Effector CD4-positive, alpha-beta T cell (primary cell): ENCODE measurements at places on chromosomes 4 and X.

DNA sequence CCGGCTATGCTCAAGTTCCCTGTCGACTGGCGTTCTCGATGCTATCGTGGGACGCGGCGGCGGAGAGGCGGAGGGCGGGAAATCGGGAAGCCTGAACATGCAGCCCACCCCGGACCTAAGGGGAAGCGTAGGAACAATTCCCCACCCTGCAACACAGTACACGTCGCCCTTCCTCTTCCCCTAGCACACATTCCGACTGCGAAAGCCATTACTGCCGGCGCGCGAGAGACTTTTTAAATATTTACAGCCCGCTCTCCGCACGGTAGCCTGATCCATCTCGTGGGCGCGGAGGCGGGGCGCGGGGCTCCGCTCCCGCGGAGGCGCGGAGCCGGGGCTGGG lies 48.1 kb upstream of the BCOR start:
- no peak for DNase-seq

GRCh38 chr4:67131224-67131623 lies 414.1 kb downstream of the CENPC start:
- DNase-seq = no peak

GRCh38 chrX:26409636-26410035 lies 193.7 kb downstream of the MAGEB5 start:
- no peak for DNase-seq

DNA sequence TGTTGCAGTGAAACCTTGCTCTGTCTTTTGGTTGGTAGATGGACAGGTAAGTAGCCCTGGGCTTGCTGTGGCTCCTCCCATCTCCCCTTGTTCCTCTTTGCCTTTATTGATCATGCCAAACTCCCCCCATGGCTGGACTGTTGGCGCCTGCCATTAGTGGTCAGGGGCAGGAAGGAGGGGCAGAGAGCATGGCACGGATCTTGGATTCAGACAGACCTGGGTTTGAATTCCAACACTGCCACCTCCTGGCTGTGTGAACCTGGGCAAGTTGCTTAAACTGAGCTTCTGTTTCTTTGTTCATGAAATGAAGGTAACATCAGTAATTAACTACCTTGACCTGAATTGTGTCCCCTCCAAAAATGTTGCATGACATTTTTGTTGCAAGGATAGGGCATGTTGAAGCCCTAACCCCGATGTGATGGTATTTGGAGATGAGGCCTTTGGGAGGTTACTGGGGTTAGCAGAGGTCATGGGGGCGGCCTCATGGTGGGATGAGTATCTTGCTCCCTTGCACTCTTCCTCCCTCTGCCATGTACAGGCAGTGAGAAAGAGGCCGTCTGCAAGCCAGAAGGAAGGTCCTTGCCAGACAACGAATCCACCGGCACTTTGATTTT lies 6.0 kb downstream of the SLC2A9 start:
- no peak for DNase-seq

DNA sequence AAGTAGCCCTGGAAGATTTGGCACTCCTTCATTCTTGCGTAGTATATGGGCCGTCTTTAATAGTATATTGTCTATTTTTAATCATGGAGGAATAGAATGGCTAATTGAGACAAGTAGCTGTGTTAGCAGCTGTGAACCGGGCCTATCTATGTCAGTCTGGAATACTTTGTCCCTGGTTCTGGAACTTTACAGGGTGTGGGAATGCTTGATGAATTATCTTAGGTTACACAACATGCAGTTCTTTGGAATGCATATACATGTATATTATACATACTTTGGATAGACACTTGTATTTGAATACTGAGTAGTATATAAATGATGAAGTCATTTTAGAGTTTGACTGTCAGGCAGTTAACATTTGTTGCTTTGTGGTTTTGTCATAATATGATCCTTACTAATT lies 37.4 kb downstream of the PDLIM5 start:
- no peak for DNase-seq

DNA sequence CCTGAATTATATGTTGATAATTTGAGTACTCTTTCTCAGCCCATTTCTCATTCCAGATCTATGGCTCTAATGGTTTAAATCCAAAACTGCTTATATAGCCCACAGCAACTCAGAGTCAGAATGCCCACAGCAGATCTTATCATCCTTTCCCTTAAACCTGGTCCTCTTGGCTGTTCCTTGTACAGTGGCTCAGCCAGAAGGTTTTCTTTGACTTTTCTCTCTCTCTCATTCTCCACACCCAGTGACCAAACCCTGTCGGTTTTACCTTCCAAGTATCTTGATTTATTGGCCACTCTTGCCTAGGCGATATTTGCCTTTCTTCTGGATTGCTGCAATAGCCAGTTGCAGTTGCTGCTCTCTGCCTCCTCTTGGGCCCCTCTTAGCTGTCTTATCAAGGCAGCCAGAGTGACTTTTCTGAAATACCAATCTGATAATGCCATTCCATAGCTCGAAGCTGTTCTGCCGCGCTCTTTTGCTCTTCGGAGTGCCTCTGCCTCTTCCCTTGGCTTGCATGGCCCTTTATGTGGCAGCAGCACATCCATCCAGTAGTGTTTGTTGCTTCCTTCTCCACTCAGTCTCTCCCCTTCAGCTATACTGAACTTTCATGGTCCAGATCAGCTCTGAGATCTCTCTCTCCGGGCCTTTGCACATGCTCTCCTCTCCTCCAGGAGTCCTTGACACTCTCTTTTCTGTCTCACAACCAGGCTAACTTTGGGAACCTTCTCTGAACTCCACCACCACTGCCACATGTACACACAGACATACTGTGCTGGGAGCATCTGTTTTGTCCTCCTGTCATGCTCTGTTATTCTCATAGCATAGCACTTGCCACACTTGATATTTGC lies 11.8 kb downstream of the GAB1 start:
- no peak for DNase-seq

DNA sequence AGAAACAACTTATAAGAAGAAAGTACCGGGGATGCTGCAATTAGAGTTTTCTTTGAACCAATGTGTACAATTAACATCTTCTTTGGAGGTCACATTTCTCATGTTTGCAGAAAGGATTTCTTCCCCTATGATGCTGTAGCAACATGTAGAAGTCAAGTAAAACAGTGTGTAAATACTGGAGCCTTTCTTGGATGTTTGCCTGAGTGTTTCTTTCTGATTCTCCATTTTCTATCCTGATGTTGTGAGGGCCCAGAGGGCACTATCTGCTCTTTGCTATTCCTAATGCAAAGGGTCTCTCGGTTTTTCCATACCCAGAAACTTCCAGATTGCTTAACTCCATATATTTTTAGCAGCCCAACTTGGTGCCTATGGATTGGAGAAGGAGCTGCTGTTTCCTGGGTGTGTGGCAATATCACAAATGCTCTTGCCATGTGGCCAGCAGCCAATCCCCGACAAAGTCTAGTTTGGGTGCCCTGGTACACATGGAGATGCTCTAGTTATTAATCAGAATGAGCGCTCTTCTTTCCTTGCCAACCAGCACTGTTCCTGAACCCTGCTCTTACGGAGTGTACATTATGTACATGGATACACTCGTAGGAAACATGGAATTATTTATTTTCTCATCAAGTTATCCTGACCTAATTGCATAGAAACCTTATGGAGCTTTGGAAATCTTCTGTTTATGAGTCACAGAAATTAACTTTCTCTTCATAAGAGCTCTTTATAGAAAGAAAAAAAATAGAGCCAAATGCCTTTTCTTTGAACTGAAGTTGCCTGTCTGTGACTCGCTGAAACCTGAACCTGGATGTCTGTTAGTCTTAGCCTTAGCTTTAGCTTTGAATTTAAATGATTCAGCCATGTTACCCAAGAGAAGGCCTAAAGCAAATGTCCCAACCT lies 67.0 kb upstream of the GPC4 start:
- DNase-seq = no peak

GRCh38 chrX:101377547-101377946 lies 8.4 kb downstream of the BTK start:
- no peak for DNase-seq

GRCh38 chrX:46226422-46226821 lies 318.8 kb downstream of the ZNF674 start:
- DNase-seq = no peak

- DNase-seq = peak; percentile 20
Observed at GRCh38 chr4:47913861-47914219, 543 bp downstream of the NFXL1 start.

DNA sequence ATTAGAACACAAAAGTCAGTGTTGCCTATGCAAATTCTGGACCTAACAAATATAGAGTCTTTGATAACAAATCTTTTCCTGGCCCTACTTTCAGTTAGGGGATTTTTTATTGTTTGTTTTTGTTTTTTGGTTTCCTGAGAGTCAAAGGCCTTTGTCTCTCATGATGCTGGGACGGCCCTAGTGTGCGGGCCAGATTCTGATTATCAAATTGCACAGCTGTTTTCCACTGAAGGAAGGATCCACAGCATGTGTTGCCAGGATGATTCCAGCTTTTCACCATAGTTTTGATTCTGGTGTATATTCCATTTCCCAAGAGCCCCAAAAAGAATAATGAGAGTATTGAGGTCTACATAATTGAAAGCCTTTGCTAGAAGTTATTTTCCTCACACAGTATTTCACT lies 248.2 kb downstream of the CAMK2D start:
- DNase-seq = no peak

- no peak for DNase-seq
Observed at GRCh38 chrX:51608766-51609165, 9.9 kb downstream of the CENPVL3 start.

DNA sequence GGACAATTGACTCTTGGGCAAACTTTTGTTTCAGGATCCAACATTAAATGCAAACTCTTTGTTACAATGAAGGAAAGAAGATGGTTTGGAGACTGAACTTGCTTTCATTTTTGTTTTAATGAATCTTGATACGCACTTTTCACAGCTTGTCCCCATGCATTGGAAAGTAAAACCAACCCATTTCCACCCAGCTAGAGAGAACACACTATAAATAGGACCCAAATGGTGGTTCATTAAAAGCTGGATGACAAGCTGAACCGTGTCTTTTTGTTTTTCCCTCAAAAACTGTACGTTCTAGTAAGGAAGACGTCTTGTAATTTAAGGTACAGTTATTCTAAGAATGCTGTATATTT lies 95.3 kb upstream of the EGFL6 start:
- DNase-seq = no peak

GRCh38 chr4:163414275-163414674 lies 59.3 kb downstream of the TKTL2 start:
- no peak for DNase-seq

- no peak for DNase-seq
Observed at GRCh38 chr4:175999944-176000343, 65.7 kb upstream of the WDR17 start.

DNA sequence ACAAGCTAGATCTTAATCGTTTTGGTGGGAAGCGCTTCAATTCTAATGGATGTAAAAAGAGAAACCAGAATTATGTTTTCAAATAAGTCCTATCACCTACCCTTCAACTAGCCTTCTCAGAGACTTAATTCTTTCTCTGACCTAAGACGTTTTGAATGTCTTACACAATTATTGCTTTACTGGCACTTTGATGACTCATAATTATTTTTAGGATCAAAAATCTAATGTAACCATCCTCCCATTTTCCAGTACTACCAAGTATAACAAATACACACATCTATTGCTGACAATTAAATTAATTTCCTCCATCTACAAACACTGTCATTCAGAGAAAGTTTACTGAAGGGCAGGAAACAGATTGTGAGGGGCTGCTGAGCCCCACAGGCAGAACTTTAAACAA lies 108.6 kb downstream of the PPP3CA start:
- no peak for DNase-seq

- no peak for DNase-seq
Observed at GRCh38 chr4:156312261-156312847, 358.7 kb upstream of the CTSO start.

- DNase-seq = no peak
Observed at GRCh38 chrX:45768666-45769236, 568.1 kb upstream of the DIPK2B start.

DNA sequence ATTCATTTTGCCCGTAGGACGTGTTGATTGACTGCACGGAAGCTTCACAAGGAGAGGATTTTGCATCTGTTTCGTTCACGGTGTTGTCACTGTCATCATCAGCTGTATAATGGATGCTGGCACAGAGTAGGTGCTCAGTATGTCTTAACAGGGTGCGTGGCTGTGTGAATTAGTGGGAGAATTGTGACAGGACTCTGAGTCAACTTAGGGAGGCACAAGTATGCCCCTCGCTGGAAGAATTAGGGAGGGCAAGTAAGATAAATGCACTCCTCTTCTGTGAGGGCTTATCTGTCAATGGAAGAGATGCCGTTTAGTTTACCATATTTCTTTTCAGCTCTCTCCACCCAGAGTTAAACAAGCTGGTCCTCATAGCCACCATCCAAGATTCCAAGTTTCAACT lies 107.2 kb downstream of the TRIML1 start:
- DNase-seq = no peak

DNA sequence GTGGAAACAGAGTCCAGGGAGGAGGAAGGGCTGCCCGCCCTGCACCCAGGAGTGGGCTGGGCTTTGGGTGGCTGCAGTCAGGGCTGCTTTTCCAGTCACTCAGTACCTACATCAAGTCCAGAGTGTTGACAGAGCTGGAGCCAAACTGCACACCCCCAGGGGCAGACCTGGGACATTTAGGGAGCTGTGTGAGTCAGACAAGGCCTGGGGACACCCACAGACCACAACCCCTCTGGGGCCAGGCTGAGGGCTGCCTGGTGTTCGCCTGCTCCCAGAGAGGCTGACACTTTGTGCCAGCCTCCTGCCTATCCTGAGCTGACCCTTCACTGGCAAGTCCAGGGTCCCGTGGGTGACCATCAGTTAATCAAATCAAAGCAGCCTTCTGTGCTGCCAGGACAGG lies 240.0 kb downstream of the BCOR start:
- DNase-seq = no peak

- DNase-seq = no peak
Observed at GRCh38 chrX:21656587-21657317, 1.4 kb downstream of the KLHL34 start.

GRCh38 chr4:82611527-82611926 lies 49.7 kb upstream of the TMEM150C start:
- no peak for DNase-seq

GRCh38 chr4:137754652-137755471 lies 222.6 kb upstream of the PCDH18 start:
- DNase-seq = no peak

- DNase-seq = no peak
Observed at GRCh38 chr4:16289897-16290554, 63.8 kb upstream of the TAPT1 start.

DNA sequence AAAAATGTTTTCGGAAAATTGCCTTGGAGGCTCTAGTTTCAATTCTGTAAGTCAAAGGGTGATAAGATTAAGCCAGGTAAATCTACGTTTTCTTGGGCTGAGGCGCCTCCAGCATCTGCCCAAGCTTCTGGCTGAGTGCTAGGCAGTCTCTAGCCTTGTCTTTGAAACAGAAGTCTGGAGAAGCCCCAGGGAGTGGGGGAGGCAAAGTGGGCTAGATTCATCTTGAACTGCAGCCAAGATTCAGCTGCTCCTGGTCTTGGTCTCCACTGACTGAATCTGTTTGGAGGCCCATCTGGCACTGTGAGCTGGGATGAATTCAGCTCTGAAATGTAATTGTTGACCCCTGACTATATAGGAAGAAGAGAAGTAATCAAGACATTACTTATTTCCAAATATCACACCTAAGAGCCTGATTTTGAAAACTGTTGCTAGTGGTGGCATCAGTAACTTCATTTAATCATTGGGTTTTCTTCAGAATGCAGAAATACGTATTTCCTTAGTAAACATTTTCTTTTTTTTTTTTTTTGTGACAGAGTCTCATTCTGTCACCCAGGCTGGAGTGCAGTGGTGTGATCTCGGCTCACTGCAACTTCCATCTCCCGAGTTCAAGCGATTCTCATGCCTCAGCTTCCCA lies 187.3 kb upstream of the LEF1 start:
- no peak for DNase-seq
